ENCODE measurements at places on chromosomes 5 and 9.
A peak's percentile ranks its signal among the peaks of the same experiment; 100 is the strongest.

DNA sequence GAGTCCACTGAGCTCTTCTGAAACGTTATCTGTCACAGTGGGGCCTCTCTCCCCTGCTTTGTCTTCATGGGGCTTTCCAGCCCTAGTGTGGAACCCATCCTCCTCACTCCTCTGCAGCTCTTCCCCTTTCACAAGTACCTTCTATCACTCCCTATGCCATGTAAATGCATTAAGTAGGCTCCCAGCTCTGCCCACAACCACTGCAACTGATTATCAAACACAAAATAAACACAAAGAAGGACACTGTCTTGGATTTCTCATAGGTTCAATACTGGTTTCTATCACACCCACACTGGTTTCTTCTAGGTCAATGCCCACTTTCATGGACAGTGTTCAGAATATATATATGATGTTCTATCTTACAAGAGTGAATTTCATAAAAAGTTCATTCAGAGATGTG, 139.4 kb downstream of the GNAQ start:
- DNase-seq, result peak; percentile 63

- no peak for DNase-seq
Observed at GRCh38 chr9:112249277-112249676, 74.2 kb upstream of the SUSD1 start.

- peak; percentile 61 for DNase-seq
Observed at GRCh38 chr5:31770132-31770720, 131.3 kb downstream of the PDZD2 start.

GRCh38 chr5:6036006-6036405, 342.3 kb downstream of the MED10 start:
- DNase-seq, result no peak

GRCh38 chr9:127706836-127707241, at the start of gene CFAP157:
Gene CFAP157, plus strand, starts transcription at chr9:127706988. Its CDS starts 44 bp downstream, at chr9:127707032.
- DNase-seq, result peak; percentile 75

DNA sequence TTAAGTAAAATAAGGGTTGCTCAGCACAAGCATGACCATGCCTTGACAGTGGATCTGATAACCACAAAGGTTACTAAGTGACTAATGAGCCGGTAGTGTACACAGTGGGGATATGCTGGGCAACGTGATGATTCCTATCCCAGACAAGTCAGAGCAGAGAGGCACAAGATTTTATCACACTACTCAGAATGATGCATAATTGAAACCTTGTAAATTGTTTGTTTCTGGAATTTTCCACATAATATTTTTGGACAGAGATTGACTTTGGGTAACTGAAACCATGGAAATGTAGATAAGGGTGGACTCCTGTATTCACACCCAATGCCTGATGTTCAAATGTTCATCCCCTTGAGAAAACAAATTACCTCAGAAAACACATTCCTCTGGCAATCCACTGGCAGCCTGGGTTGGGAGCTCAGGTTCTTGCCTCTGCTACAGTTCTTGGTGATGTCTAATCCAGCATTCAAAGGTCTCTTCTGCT, 16.2 kb upstream of the ERAP1 start:
- DNase-seq, result no peak

GRCh38 chr5:133467826-133468463, 144.4 kb downstream of the FSTL4 start:
- DNase-seq, result peak; percentile 36

DNA sequence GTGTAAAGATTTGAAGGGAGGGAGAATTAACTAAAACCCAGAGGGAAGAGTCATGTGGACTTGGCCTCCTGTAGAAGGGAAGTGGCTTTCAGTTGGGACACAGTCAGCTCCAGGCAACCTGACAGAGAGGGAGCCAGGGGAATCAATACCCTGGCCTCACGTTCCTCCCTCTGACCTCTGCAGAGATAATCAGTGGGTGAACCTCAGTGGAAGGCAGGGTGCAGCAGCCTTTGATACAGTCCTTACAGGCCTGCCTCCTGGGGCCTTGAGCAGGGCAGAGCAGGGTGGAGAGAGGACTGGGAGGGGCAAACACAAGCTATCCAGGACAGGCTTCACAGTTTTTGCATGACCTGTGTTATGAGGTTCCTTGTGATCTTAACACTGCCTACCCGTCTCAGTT, 61.9 kb upstream of the GPBP1 start:
- no peak for DNase-seq

DNA sequence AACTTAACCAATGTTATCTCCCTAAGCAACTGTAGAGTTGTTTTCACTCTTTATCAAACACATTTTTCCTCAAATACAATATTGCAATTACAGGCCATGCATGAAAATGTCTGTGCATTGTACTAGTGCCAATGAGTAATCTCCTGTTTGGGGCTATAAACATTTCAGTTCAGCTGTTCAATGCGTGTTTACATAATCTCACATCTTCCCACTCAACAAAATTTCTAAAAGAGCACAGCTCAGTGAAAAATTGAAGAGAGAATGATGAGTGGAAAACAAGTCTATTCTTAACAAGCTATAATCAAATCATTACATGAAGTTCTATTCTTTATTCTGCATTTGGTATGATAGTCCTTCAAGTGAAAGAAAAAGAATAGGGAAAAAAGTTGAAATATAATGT, 780.5 kb upstream of the CDH9 start:
- DNase-seq, result no peak

DNA sequence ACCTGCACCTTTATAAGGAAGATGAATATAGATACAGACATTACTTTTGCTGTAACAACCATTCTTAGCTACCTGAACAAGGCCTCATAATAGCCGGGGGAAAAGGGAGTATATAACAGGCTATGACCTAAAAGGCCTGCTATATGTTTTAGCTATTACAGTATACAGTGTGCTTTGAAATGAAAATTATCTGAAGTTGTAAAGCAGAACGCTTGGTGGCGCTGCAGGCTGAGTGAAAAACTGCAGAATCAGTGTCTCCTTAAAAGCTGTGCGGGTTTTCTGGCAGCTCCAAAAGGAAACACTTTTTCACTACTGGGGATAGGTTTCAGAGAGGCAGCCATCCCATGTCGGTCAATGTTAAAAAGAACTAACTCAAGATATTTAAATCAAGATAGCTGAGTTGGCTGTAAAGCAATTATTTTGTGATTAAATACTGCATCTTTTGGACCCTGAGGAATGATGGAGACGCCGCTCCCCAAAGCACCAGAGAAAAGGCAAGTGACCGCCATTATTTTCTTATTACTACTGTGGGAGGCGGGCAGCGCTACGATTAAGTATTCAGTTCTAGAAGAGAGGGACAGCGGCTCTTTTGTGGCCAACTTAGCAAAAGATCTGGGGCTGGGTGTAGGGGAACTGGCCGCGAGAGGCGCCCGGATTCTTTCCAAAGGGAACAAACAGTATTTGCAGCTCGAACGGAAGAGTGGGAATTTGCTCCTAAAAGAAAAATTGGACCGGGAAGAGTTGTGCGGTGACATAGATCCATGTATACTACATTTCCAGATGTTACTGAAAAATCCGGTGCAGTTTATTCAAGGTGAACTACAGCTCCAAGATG, 5.9 kb downstream of the PCDHB6 start:
- DNase-seq, result peak; percentile 70

- no peak for DNase-seq
Observed at GRCh38 chr5:163502521-163502920, 2.9 kb upstream of the MAT2B start.

GRCh38 chr5:64074533-64074932, 91.1 kb upstream of the RNF180 start:
- DNase-seq, result peak; percentile 70

DNA sequence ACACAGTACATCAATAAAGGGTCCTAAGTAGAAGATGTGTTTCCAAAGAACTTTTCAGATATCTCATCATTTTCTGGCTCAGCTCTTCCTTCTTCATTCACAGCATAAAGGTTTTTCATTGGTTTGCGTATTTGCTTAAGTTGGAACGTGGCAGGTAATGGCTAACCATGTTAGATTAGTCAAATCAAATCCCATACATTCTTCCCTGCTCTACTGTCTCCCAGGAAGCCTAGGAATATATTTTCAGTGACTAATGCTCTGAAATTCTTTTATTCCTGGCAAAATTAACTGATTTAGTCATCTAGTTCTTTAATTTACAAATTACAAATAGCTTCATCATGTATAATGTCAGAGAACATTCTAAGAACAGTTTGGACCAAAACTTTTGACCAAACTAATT, 99.6 kb upstream of the TMEM161B start:
- DNase-seq, result no peak

- DNase-seq, result peak; percentile 91
Observed at GRCh38 chr5:133552925-133553525, 59.3 kb downstream of the FSTL4 start.

- no peak for DNase-seq
Observed at GRCh38 chr5:6732634-6733410, 19.6 kb downstream of the TENT4A start.

- DNase-seq, result no peak
Observed at GRCh38 chr9:84754881-84755280, 85.4 kb downstream of the NTRK2 start.

DNA sequence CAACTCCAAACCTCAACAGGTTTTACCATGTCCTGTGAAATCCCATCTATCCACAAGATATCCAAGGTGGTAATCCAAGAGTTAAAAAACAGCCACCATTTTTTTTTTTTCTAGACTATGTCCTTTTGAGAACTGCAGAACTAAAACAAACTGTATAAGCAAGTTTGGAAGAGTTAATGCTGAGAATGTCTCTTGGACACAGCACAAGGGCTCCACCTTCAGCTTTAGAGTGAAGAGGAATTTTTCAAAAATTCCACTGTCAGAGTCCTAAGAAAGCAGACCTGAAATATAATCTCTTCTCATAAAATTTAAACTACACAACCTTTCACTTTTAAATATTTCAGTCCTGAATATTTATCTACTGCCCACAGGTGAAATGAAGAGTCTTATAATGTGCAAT, 167.8 kb upstream of the CCNG1 start:
- no peak for DNase-seq

DNA sequence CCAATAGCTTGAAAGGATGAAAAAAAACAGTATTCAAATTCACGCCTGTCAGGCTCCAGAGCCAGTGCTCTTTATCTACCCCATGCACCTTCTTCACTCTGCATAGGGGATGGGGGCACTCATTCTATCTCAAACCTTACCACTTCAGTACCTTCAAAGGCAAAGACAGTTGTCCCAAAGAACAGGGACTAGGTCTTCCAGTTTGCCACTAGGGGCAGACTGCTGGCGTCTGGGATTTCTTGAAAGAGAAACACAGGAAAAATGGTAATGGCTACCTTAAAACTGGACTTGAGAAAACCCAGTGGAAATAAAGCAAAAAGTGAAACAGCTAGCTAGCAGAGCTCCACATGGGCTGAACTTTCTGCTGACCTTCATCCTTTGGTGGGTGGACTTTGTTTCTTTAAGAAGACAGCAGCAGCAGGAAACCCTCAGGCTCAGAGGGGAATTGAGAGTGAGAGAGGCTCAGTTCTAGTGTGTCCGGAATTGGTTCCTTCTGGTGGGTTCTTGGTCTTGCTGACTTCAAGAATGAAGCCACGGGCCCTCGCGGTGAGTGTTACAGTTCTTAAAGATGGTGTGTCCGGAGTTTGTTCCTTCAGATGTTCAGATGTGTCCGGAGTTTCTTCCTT, 41.0 kb upstream of the SLC36A1 start:
- DNase-seq, result peak; percentile 74

GRCh38 chr9:95857124-95857523, 18.4 kb upstream of the ERCC6L2 start:
- peak; percentile 50 for DNase-seq

GRCh38 chr9:15967068-15967467, 414.2 kb downstream of the CCDC171 start:
- DNase-seq, result no peak

DNA sequence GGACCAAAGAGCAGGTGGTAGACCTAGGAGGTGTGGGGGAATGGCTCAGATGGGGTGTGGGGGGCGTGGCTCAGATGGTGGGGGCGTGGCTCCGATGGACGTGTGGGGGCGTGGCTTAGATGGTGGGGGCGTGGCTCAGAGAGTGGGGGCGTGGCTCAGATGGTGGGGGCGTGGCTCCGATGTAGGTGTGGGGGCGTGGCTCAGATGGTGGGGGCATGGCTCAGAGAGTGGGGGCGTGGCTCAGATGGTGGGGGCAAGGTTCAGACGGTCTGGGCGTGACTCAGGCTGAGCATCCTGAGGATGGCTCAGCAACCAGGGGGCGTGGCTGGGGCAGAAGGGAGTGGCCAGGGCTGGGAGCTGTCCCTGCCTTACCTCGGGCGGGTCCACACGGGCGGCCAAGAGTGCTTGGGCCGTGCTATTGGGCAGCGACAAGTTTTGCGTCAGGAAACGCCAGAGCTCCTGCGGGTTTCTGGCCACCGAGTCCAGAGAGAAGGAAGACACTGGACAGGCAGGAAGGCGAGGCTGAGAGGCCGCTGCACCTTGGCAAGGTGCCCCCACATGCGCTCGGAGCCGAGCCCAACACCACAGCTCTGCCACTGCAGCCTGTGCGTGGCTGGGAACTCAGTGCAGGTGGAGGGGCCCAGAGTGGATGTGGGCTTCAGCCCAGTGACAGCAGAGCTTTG, 5.9 kb downstream of the ABCA2 start:
- DNase-seq, result peak; percentile 96

DNA sequence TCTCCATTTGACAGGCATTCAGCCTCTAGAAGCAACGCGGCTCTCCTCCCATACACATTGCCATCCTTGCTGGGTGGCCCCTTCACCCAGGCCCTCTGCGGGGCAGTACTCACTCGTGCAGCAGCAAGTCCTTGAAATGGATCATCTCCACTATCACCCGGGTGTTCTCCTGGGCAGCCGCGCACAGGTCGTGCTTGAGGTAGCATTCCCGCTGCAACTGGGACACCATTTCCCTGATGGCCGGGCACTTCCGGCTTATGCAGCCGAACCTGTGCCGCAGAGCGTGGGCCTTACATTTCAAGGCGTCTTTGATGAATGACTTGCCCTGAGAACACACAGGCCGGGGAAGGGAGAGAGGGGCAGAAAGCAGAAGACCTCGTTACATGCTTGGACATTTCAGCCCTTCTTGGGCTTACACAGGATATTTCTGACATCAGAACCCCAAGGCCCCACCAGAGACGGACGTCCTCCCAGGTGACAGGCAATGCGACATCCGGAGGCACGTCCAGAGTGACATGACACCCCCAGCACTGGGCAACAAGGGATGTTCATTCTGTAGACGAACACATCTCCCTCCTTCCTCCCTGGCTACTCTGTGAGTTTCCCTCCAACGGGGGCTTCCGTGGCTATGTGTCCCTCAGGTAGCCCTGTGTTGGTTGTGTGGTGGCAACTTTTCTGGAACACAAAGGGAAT, 5.0 kb downstream of the STC2 start:
- peak; percentile 35 for DNase-seq

GRCh38 chr5:43041110-43041668, 1.1 kb upstream of the ANXA2R start:
- DNase-seq, result peak; percentile 48

DNA sequence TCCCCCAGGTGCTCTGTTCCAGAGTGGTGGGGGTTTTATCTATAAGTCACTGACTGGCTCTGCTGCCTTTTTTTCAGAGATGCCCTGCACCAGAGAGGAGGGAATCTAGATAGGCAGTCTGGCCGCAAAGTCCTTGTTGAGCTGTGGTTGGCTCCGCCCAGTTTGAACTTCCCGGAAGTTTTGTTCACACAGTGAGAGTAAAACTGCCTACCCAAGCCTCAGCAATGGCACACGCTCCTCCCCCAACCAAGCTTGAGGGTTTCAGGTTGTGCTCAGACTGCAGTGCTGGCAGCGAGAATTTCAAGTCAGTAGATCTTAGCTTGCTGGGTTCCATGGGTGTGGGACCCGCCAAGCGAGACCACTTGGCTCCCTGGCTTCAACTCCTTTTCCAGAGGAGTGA, 1428.6 kb downstream of the MAT2B start:
- peak; percentile 42 for DNase-seq

Measured in endodermal cell (in vitro differentiated cells).